Kidney glomerular epithelial cell (primary cell): ENCODE measurements at places on chromosomes 11 and 22.

- no peak for DNase-seq
Observed at GRCh38 chr11:134460062-134460561, 48.1 kb upstream of the B3GAT1 start.

GRCh38 chr11:75891947-75892739 is 77.1 kb downstream of the UVRAG start:
- DNase-seq = no peak

DNA sequence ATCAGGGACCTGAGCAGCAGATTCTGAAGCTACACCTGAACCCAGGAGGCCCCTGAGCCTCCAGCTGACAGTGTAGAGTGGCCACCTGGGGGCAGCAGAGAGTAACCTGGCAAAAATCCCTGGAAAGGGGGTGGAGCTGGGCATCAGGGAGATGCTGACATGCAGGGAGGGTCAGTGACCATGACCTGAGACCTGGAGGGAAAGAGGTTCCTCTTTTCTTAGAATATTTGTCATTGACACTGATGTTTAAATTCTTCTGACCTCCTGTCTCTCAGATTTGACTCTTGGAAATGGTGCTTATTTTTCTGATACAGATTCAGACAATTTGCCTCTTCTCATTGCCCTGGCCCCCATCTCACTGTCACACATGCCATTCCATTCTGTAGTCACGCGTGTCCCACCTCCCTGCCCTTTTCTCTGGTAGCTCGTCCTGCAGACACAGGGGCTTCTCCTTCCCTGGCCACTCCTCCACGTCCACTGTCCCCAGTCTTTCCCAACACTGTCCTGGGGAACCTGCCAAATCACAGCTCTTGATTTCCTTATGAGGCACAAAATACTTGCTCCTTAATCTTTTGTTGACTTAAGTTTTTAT is 117.2 kb upstream of the IGLL5 start:
- DNase-seq = peak; percentile 1

DNA sequence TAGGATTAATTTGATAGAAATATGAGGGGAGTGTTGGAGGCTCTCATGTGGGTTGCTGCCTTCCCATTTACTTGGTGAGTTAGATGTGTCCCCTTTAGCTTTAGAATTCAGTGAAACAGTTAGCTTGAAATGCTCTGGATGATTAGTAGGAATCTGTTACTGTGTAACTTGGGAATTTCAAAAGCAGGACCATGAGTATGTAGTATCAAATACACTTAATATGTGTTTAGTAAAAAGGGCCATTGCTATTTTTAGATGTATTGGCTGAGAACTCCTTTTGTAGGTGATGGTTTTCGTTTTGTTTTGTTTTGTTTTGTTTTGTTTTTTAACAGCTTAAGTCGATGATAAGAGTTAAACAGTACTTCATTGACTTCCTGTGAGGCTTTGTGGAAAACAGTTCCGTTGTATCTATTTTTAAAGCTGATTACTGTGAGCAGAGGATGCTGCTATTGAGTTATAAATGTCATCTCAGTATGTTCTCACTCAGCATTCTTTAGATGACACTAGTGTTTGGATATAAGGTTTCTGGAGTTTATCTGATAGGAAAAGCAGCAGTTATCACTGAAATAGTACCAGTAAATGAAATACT is 53.5 kb downstream of the MCAM start:
- DNase-seq = peak; percentile 24

DNA sequence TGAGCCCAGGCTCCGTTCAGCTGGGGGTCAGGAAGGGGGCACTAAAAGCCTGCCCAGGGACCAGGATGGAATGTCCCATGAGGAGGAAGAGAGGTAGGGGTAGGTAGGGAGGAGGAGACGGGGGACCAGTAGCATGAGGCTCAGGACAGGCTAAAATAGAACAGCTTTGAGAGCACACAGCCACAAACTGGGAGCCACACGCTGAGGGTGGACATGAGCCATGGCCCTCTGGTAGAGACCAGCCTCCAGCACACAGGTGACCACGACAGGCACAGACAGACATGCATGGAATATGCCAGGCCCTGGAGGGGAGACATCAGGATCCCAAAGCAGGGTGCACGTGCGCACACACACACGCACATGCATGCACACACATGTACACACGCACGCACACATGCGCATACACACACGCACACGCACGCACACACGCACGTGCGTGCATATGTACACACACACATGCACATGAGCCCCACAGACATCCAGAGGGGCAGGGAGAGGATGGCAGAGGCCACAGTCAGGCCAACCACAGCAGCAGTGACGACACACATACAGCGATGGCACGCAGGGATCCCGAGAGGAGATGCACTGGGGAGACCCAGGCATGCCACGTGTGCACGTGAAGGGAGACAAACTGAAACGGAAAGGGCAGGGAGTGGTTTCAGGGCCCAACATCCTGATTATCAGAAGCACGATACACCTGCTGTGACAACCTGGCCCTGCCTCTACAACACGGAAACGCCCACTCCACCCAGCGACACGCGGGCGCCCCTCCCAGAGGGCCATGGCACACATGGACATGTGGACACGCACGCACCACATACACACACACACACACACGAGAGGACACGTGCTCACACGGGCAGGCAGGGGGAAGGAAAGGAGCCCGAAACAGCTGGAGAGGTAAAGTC is 25.7 kb downstream of the LRRC10B start:
- DNase-seq = no peak

DNA sequence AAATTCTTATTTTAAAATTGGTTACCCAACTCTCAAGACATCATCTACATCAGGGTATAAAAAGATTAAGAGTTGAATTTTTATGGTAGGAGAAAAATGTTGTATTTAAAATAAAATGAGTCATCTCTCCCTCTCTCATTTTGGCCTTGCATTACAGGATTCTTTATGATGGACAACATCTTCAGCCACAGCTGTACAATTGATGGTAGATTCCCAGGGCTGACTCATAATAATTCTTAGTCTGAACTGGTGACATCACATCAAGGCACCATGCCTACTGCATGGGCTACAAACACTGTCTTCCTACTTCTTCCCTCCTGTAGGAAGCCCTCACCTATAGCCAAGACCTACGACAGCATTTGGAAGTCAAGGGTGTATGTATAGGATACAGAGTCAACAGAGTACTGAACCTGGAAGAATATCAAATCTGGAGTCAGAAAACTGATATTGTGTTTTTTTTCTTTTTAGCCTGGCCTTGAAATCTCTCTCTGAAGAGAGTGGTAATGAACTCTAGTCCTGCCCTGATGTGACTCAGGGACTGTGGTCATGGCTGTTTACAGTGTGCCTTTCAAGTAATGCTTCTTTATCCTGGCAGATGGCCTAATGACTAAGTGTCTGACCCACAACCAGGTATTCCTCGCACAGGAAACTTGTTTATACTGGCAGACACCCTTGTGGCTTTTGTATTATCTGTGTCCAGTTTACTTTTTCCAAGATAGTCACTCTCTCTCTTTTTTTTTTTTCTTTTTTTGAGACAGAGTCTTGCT is 32.5 kb downstream of the MRGPRX2 start:
- DNase-seq = peak; percentile 94

- DNase-seq = no peak
Observed at GRCh38 chr11:127737499-127737898, 736.9 kb upstream of the KIRREL3 start.
